ENCODE measurements at places on chromosomes 1 and 21.

- DNase-seq, result no peak
These were observed 48.8 kb downstream of the KCNK1 start for GRCh38 chr1:233662575-233663304.

DNA sequence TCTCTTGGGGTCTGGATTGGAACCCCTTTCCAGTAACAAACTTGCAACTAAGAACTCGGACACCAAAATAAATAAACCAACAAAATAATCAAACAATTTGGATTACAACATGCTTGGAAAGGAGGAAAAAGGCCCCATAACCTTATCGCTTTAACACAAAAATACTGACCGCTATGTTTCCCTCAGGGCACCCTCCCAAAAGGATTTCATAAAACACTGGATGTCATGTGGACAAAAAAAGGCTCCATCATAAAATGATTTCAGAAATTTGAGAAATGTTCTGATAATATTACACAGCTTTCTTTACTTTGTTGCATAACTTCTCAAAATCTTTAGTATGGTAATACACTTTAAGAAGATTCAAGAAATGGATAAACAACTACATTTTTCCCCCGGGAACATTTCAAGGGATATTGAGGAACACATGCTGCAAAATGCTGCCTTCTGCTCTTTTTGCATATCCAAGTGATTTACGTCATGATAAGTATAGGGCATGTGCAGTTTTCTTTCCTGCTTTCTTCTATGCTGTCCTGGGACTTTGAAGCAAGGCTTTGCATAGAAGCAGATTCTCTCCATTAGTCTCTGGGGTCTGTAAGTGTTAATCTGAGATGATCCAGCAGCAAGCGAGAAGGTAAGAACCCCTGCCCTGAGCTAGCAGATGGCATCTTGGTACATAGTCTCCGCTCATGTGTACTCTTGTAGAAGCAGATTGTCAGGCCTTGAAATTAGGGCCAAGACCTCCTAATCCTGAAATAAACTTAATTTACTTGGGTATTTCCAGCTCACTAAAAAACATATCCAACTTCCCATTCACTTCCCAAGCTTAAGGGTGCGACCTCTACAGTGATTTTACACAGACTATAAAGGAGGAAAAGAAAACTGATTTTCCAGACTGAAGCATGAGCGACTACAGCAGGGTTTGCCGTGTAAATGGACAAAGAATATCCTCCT is 85.5 kb upstream of the KIAA0040 start:
- no peak for DNase-seq

- no peak for DNase-seq
These were observed 55.6 kb downstream of the L1TD1 start for GRCh38 chr1:62250126-62250726.

- DNase-seq, result no peak
These were observed 686 bp downstream of the ARF1 start for GRCh38 chr1:228082918-228083870.

GRCh38 chr1:96979304-96980268 is 258.0 kb downstream of the PTBP2 start:
- no peak for DNase-seq

DNA sequence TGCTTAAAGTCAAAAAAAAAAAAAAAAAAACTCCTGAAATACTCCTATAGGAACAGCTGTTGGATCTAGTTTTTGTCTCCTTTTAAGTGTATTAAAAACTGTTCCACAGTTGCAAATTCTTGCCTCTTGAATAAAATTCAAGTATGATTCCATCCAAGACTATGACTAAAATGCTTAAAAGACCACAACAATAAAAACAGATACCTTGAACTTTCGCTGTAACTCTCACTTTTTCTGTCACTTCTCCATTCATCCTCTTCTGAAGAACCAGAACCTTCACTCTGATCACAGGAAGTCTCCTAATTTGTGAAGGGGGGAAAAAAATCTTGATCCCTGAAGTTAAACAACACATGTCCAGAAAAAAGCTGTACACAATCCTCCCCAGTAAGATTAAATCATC is 55.0 kb upstream of the PSMG1 start:
- DNase-seq, result no peak

DNA sequence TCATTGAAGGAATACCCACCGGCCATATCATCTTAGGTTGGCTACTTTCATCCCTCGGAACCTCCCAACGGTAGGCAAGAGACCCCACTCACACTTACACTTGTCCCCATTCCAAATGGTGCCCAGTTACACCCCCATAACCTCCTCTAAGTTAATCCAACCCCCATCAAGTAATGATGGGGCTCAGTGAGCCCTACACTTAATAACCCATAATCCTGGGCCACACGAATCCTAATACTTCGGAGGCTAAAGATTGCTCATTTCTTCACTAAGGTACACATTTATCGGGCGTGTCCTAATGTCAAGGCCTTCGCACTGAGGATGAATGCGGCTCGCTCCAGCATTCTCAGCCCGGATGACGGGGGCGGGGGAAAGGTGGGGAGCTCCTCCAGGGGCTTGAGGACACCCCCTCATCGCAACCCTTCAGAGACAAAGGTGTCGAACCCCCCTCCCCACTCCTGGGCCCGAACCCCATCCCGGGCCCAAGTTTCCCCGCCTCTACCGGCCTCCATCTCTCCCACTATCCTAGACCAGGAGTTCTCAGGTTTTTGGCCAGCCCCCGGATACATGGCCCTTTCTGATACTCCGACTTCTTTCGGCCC is 435 bp downstream of the ILF2 start:
- no peak for DNase-seq

DNA sequence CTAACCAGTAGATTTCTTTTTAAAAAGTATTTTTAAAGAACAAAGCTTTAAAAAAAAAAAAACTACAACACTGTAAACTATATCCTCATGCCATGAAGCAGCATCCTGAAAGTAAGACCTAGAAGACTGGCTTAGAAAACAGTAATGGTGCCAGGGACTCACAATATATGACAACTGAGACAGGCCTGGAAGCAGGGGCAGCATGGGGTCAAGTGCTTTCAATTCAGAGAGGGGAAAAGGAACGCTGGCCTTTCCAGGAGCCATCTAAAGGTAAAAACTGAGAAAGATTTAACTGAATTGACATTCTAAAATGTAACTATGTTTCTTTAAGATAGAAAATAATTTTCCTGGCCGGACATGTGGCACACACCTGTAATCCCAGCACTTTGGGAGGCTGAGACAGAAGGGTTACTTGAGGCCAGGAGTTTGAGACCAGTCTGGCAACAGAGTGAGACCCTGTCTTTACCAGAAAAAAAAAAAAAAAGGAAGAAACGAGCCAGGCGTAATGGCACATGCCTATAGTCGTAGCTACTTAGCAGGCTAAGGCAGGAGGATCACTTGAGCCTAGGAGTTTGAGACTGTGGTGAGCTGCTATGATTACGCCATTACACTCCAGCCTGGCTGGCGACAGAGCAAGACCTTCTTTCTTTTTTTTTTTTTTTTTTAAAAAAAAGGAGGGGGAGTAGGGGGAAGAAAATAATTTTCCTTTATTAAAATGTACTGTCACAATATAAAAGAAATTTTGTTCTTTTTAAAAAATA is 54.1 kb downstream of the SLC35D1 start:
- DNase-seq, result no peak

DNA sequence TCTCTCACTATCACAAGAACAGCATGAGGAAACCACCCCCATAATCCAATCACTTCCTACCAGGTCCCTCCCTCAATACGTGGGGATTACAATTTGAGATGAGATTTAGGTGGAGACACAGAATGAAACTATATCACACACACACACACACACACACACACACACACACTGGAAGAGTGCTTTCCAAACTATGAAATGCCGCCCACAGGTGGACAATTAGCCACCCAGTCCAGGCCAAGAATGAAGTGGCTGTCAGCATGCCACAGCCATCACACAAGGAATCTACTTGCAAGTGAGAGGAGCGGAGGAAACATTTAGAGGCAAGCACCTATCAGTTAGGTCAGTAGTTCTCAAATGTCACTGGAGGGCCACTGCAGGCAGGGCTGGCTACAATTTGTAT is 105.4 kb upstream of the HOOK1 start:
- no peak for DNase-seq

DNA sequence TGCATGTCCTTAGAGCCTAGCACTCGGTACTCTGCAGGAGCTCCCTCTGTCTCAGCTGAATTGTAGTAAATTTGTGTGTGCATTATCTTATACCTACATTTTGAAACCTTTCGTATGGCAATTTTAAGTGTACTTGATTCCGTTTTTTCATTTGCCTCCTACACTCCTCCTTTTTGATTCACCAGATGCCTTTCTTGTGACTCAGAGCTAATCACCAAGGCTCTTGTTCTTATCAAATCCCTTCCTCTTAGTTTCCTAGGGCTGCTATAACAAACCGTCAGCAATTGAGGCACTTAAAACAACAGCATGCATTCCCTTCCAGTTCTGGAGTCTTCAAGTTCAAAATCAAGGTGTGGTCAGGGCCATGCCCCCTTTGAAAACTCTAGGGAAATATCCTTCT is 261.0 kb downstream of the ASTN1 start:
- no peak for DNase-seq

- no peak for DNase-seq
These were observed 198.6 kb downstream of the GRIK3 start for GRCh38 chr1:36835696-36836095.

- no peak for DNase-seq
These were observed 83.6 kb downstream of the SLC66A1 start for GRCh38 chr1:19395678-19396192.

DNA sequence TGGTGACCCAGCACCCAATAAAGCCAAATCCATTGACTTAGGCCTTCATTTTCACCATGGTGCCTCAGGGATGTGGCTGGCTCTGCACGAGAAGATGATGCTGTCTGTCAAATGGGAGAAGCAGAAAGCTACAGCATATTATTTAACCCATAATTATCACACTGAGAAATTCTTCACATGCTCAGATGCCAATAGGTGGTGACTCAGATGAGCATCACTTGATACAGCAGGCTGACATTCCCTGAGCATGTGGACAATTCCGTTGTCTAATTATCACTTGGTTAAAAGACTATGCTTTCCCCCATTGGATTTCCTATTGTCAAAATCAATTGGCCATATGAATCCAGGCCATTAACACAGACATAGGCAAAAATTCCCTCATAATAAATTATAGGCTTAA is 44.0 kb upstream of the HSD3B1 start:
- DNase-seq, result no peak

GRCh38 chr1:193451001-193451400 is 264.6 kb upstream of the B3GALT2 start:
- DNase-seq, result no peak

DNA sequence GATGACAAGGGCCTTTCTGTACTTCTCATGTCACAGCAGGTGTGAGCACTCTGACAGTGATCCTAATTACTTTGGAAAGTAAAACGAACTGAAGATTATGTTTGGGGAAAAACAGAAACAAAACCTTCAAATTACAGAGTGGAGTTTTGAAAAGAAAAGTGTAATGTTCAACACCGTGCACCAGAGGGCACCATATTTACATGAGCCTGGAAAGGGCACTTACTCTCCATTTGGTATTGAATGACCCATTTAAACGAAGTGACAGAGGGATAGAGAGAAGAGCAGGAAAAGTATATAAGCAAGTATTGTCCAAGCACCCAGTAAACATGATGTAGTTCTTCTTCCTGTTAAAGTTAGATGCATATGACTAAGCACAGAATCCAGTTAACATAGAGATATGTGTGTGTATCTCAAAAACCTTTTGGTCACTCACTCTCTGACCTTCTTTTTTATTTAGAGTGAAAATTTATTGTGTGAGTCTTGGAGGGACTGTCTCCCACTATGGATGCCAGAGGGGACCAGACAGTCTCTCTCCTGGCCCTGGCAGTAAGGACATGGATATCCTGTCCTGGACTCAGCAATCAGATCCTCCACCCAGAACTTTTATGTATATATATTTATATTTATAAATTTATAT is 3.8 kb upstream of the RGSL1 start:
- no peak for DNase-seq

DNA sequence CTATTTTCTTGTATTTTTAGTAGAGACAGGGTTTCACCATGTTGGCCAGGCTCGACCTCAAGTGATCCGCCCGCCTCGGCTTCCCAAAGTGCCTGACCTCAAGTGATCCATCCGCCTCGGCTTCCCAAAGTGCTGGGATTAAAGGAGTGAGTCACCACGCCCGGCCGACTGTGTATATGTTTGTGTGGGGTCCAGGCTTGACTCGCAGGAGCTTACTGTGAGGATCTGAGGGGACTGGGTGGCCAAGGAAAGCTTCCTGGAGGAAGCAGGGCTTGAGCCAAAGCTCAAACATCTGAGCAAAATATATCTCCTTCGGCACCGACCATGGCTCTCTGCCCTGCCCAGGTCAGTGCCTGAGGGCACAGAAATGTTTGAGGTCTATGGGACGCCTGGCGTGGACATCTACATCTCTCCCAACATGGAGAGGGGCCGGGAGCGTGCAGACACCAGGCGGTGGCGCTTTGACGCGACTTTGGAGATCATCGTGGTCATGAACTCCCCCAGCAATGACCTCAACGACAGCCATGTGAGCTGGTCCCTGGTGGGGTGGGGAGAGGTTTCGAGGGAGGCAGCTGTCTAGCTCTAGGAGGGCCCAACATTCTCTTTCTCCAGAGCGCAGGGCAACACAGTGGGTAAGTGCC is 10.5 kb downstream of the PADI3 start:
- no peak for DNase-seq

DNA sequence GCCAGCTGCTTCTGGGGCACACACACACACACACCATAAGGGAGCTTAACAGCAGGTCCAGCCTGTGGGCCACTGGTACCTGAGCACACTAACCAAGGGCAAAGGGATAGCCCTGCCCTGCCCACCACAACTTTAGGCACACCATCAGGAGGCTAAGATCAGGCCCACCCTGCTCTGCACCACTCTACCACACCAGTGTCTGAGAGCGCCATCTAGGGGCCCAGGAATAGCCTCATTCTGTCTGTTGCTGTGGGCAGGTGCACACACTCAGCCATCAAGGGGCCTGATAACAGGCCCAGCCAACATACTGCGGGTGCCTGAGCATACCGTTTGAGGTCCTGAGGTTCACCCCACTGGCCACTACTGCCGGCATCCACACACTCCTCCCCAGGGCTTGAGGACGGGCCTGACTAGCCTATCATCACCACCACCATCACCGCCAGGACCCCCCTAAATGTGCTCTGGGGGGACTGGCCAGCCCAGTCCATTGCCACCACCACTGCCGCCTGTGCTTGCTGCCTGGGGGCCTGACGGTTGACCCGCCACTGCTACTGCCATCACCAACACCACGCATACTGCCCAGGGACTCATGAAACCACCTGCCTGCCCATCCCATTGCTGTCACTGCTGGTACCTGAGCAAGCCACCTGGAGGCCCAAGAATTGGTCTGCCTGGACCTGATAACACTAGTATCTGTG is 31.3 kb downstream of the NSL1 start:
- no peak for DNase-seq

DNA sequence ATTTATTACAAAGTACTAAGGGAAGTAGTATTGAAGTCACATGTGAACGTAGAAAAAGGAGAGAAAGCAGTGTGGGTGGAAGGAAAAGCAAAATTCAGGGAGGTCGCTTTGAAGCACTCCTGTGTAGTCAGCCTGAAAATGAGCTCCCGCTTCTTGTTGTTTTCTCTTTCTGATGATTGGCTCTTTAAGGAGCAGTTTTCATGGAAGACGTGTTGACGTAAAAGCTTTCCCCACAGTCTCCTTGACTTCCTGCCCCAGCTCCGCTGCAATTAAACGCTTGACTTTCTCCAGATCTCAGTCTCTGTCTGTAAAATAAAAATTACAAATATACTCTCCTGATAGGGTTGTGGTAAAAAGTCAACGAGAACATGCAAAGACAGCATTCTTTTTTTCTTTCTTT is 661.5 kb upstream of the ZP4 start:
- DNase-seq, result no peak
